Astrocyte (in vitro differentiated cells and primary cell): ENCODE measurements at places on chromosomes 7 and 10.

GRCh38 chr7:16758631-16759611 lies 5.4 kb downstream of the TSPAN13 start:
- no peak for DNase-seq

GRCh38 chr7:31077484-31078362 lies 25.6 kb downstream of the ADCYAP1R1 start:
- no peak for DNase-seq

GRCh38 chr10:17655567-17656146 lies 11.7 kb downstream of the STAM start:
- peak; percentile 68 for DNase-seq

DNA sequence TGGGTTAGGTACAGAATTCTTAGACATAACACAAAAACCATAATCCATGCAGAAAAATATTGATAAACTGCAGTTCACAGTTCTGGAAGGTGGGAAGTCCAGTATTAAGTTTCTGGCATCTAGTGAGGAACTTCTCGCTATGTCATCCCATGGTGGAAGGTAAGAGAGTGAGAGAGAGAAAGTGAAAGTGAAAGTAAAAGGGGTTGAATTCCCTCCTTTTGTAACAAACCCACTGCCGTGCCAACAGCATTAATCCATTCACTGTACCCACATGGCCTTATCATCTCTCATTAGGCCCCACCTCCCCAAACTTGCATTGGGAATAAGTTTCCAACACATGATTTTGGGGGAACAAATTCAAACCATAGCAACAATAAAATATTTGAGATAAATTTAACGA lies 17.1 kb downstream of the ZNF485 start:
- DNase-seq, result no peak

GRCh38 chr10:126199221-126199998 lies 188.9 kb downstream of the ADAM12 start:
- DNase-seq, result peak; percentile 100

- DNase-seq, result no peak
Observed at GRCh38 chr7:136030330-136030729, 53.2 kb upstream of the MTPN start.

DNA sequence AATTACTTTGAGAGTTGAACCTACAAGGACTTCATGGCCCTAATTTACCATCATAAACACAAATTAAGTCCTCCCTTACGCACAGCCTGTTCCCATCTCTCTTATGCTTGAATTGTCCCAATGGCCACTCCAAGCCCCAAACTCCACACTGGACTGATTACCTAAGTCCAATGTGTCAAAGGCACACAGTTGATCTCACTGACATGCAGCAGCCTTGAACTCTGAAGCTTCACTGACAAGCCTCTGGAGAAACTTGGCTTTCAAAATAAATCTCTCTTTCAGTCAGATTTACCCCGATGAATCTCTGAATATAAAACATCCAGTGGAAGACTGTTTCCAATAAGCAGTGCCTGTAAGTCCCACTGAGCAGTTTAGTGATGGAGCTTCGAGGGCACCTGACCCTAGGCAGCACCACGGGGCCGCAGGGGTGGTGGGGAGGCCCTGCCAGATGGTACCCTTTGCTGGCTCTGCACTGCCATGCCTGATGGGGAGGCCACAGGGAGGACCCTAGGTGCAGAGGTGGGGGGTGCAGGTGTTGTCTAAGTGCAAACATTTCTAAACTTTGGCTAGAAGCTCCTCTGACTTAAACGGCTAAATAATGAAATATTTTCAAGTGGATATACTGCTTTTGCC lies 3.3 kb upstream of the MAT1A start:
- DNase-seq, result no peak

GRCh38 chr10:62050893-62051433 lies 149.5 kb downstream of the ARID5B start:
- peak; percentile 96 for DNase-seq

- DNase-seq, result no peak
Observed at GRCh38 chr7:83786858-83787257, 137.9 kb upstream of the SEMA3E start.

DNA sequence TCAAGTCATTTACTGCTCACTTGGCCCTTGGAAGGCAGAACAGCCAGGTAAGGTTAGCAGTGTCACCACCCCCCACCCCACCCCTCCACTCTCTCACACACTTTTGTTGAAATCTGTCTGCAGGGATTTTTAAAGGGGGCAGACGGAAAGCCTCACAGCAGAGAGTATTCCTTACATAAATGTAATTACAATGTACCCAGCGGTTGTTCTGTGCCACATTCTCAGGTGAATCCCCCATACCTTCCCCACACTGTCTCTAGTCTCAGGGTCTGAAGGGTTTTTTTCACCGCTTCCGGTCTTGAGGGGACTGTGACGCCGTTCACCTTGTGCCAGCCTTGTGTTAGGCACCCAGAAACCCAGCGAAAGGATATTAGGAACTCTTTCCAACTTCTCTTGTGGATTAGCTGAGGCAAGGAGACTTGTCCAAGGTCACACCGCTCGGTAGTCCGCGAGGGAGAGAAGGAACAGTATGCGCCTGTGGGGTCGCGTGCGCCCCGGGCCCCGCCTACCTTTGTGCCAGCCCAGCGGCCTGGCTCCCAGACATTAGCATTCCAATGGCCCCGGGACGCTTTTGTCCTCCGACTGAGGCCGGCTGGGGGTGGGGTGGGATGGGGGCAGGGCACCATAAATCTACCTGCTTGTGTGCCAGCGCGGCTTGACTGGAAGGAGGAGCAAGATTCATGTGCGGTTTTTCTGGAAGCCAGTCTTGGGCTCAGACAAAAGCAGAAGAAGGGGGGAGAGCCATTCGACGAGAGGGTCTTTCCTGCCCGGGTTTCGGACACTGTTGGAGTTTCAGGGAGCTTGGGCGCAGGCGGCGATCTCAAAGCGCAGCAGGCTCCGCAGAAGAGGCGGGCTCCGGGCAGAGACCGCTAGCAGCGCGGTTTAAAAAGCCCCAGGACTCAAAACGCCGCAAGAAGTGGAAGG lies 4.5 kb downstream of the NEUROG3 start:
- DNase-seq, result no peak
